Dermis blood vessel endothelial cell (primary cell): ENCODE measurements at places on chromosomes 5 and 9. TPM values are rescaled to one million over a fixed set of nuclear protein-coding genes. Genes with fewer than 3 reads are reported as not detected.

SLC27A6 gene
- 0.14 TPM in 1 of 2 replicates, not detected in the other for total RNA-seq

PLCXD3 gene
- total RNA-seq: 0.19 and 0.51 TPM in 2 replicates

NMUR2 gene
- not detected in 2 replicates for total RNA-seq

IRX2 gene
- total RNA-seq: 0.33 and 1.7 TPM in 2 replicates

KIF4B gene
- total RNA-seq: 0.17 and 0.42 TPM in 2 replicates

FIBCD1 gene
- total RNA-seq: under 0.01 and 0.05 TPM in 2 replicates

PDGFRB gene
- total RNA-seq: 9.9 and 17.0 TPM in 2 replicates

LCN2 gene
- total RNA-seq: 0.14 TPM in 1 of 2 replicates, not detected in the other

ZNF367 gene
- total RNA-seq: 8.0 and 12.8 TPM in 2 replicates

LCNL1 gene
- not detected in 2 replicates for total RNA-seq

PIP5K1B gene
- 0.05 TPM in 1 of 2 replicates, not detected in the other for total RNA-seq

FRRS1L gene
- under 0.01 and 0.05 TPM in 2 replicates for total RNA-seq

SOX30 gene
- total RNA-seq: under 0.01 and 0.09 TPM in 2 replicates

MYMK gene
- total RNA-seq: not detected in 2 replicates

SMC5 gene
- 20.4 and 24.4 TPM in 2 replicates for total RNA-seq

ROPN1L gene
- total RNA-seq: 0.68 and 2.9 TPM in 2 replicates
